ENCODE measurements at places on chromosomes 7 and 10. TPM values are rescaled to one million over a fixed set of nuclear protein-coding genes. Genes with fewer than 3 reads are reported as not detected.
A peak's percentile ranks its signal among the peaks of the same experiment; 100 is the strongest.

The PRKCQ gene
- 12.7 TPM for total RNA-seq

The MACROH2A2 gene
- total RNA-seq, result 47.4 TPM

The SRRM3 gene
- total RNA-seq, result 7.6 TPM

GRCh38 chr10:131745591-131745990, 155.2 kb upstream of the PPP2R2D start:
- no peak for DNase-seq

DNA sequence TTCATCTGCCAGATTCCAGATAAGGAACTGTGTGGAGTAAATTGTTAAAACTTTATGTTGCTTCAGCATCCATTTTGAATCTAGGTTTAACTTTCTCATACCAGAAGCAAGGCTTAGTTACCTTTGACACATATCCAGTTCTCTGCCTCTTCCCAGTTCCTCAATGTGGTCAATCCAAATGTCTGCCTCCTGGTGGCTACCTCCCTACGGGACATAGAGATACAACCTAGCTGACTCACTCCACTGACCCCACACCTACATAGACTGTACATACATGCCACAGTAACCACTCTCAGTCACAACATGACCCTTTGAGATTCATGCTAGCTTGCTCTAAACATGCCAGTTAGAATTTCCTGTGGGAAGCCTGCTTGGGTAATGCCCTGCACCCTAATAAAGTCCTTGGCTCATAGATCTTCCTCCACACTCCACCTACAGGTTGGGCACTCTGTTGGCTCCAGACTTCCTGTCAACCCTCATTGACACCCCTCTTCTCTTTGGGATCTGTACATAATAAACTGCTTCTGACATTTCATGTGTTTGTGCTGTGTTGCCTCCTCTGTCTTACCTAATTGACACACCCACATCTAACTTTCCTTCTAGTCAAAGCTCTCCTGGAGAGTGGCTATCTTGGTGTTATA, 278.1 kb downstream of the HTR7 start:
- peak; percentile 3 for DNase-seq

DNA sequence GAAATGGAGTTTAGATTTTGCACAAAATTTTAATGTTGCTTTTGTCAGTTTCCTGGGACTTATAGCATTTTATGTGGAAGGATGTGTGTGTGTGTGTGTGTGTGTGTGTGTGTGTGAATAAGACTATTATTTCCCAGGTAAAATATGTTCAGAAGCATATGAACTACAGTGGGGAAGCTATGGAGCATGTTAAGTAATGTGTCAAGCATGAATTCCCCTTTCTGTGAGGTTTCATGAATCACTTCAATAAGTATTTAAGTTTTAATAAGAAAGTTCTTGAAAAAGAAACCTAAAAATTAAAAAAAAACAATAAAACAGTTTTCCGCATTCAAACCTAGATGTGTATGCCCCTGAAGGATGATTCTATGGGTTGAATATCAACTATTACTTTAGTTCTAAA, 693 bp downstream of the CREB5 start:
- DNase-seq, result no peak

All from H7 (cell line).